ENCODE measurements at places on chromosomes 1 and 21.

DNA sequence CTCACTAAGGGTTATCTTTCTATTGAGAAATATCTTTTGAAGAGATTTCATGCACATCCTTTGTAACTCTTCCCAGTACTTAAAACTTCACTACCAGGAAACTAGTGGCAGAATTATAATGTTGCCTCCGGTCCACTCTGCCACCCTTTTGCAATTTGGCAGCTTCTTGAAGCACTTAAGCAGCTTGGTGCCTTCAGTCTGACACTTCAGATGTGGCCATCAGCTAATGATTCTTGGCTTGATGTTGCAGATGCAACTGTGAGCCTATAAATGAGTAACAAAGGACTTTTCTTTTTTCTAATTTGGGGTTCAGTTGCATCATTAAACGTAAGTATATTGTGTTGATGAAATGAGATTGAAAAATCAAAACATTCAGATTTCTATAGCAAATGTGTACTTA, 187.5 kb upstream of the C21orf91 start:
- no peak for DNase-seq

GRCh38 chr1:213561870-213562269, 425.9 kb upstream of the PROX1 start:
- no peak for DNase-seq

DNA sequence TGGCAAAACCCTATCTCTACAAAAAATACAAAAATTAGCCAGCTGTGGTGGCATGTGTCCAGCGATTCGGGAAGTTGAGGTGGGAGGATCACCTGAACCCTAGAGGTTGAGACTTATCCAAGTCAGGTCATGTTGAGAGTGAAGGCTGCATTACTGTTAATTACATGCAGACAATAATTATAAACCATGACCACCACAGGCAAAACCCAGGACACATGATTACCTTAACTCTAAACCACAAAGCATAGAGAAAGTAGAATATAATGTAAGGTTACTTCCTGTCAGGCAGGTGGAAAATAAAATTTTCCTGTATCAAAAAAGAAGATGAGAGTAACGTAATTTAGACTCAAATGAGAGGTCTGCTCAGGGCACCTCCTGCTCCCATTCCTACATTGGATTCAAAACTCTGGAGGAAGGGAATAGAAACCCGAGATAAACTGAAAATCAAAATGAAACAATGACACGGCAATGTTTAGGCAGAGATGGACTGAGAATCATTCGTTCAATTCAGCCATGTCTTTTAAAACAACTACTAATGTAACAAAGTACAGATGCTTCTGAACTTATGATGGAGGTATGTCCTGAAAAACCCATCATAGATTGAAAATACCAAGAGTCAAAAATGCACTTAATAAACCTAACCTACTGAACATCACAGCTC, 33.6 kb downstream of the RGS8 start:
- DNase-seq: no peak

DNA sequence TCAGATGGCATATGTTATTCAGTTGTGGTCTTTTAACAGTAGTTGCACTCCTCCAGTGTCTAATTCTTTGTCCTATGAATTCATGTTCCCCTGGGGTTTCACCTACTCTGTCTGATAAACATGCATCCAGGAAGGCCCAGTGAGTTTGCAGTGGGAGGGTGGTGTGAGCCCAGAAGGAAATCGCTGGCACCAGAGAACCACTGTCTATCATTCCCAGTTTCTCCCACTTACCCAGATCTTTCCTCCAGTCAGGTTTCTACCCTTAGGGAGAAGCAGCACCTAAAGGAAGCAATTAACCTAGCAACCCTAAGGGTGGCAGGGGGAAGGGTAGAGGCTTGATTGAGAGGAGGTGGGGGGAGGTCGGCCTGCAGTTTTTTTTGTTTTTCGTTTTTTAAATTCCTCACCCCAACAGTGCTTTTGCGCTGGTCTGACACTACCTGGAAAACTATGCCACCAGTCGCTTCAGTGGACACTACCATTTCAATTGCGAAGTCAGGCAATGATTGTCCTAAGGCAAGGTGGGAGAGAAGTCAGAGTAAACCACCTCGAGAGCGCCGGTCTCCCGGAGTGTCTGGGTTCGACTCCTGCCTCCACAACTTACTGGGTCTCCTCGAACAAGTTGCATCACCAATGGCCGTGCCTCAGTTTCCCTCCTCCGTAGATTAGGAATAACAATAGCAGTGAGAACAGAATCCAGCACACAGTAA, 766 bp upstream of the SLC44A3 start:
- DNase-seq: no peak

DNA sequence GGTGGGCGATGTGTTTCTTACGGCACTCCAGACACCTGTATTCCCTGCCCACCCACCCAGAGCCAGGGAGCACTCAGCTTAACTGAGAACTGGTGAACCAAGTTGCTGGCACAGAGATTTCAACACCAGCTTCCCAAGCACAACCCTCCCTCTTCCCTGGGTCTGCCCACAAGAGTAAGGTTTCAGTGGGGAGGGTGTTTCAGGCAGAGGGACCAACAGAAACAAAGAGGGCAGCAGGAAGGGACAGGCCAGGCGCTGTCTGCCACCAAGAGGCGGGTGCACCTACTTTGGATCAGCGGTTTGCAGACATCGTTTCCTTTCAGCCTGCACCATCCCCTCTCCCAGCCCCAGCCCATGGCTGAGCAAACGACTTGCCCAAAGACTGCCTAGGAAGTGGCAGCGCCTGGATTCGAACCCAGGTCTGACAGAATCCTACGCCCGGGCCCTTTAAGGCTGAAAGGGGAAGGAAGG, 21.9 kb upstream of the ALDH4A1 start:
- DNase-seq: no peak

GRCh38 chr1:225519166-225519863, 91.5 kb upstream of the LBR start:
- no peak for DNase-seq

GRCh38 chr1:219159946-219160645, 13.6 kb upstream of the LYPLAL1 start:
- DNase-seq: no peak

DNA sequence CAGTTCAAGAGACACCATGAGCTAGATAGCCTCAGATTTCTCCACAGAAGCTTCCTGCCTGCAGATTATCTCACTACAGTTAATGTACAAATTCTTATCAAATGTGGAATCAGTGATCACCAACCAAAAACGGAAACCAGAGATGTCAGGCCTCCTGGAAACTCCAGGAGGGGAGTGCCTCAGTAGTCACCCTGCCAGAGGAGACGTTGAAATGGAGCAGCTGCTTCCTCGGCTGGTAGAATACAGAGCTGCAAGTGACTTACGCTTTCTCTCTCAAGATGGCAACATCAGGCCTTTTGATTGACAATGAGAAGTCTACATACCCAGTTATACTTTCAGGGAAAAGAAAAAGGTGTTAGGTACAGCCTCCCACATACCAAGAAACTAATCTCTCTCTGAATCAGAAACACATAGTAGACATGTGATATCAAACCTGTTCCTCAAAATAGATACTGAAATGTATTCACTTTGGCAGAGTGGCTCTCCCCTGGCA, 52.2 kb downstream of the ACP6 start:
- DNase-seq: no peak

DNA sequence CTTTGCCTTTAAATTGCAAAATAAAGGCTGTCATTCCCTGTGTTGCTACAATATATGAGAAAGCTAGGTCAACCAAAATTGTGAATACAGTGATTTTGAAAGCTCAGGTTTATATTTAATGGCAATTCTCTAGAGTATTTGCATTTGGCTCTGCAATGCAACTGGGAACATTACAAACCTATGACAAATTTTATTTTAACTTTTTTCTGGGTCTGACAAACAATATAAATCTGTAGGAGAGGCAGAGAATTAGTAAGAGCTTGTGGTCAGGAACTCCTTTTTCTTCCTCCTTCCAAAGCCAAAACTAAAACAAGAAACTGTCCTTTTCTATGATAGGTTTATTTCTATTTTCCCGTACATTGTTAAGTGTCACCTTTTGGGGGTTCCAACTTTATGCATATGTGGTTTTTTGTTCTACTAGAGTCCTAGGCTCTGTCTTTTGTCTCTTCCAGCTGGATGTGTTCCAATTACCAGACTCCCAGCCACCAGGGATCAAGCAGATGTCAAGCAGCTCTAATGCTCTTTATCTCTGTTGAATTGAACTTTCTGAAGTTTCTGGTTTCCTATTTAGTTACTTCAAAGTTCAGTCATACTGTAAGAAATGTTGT, 106.9 kb downstream of the ASH1L start:
- DNase-seq: no peak

DNA sequence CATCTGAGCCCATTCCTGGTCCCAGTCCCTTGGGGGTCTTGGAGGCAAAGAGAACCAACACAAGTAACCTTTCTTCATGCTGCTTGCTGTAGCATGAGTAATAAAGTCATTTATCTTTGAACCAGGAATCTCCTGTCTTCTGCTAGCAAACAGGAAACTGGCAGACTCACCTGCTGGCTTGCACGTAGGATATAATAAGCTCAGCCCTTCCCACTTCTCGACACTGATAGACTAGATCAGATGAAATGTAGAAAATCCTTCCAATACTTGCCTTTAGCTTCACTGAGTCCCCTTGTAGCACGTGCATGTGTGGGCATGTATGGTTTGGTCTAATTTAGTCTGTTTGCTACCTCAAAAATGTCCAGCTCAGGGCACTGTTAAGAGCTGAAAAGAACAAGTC, 6.5 kb upstream of the TFF2 start:
- DNase-seq: no peak

- DNase-seq: no peak
Measured at GRCh38 chr1:76046149-76046548, 28.4 kb upstream of the ST6GALNAC3 start.

DNA sequence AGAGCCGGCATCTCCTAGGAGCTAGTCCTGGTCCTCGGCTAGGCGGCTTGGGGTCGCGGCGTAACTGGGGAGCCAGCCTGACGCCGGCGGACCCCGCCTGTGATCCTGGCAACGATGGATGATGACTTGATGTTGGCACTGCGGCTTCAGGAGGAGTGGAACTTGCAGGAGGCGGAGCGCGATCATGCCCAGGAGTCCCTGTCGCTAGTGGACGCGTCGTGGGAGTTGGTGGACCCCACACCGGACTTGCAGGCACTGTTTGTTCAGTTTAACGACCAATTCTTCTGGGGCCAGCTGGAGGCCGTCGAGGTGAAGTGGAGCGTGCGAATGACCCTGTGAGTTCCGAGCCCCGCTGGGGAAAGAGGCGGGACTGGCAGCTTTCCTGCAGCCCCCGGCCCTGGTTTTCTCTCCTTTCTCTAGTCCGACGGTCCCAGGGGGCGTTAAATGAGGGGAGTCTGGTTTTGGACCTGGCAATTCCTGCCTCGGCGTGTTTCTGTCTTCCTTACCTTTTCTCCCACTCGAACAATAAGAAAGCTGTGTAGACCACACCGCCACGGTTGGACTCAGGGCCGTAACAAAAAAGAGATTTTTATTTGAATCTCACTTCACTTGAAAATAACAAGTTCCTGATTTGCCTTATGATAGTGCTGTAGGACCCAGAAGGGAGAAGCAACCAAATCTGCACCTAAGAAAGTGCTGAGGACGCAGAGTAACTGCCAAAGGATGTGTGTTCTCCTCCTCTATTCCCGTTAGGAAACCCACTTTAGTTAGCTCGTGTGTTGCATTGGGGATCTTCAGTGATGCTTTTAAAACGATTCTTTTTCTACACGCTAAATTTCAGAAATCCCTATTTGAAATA, at the start of gene SPRTN:
TSS of gene SPRTN (plus strand) at position 24 of the 859 bp plus-strand sequence. CDS start at position 115, 91 bp downstream.
- no peak for DNase-seq

- DNase-seq: no peak
Measured at GRCh38 chr1:164515231-164515630, 43.8 kb upstream of the PBX1 start.

DNA sequence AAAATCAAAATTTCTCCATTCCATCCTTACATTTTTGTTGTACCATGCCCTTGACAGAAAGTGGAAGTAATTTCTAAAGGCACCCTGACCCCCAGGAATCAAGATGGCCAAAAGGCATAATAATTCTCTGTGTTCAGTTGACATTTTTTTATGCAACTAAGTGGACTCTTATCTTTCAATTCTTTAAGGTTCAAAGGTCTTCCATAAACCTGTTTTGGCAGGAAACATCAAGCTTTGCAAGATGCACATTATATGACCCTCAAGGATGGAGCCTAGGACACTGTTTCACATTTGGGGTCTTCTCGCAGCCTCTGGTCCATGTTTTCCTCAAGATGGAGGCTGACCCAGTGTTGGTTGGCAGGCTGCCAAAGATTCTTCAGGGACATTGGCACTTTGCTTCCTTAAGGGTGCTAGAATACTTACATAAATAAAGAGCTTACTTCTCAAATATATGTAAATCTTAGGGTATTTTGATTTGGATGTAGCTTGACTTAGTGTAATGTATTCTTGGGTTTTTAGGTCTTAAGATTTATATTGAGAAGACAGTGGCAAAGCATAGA, 48.0 kb upstream of the COG2 start:
- no peak for DNase-seq

GRCh38 chr1:116565222-116565621, 5.6 kb downstream of the CD58 start:
- DNase-seq: no peak

GRCh38 chr21:42254651-42255601, 36.0 kb downstream of the ABCG1 start:
- DNase-seq: peak; percentile 61

DNA sequence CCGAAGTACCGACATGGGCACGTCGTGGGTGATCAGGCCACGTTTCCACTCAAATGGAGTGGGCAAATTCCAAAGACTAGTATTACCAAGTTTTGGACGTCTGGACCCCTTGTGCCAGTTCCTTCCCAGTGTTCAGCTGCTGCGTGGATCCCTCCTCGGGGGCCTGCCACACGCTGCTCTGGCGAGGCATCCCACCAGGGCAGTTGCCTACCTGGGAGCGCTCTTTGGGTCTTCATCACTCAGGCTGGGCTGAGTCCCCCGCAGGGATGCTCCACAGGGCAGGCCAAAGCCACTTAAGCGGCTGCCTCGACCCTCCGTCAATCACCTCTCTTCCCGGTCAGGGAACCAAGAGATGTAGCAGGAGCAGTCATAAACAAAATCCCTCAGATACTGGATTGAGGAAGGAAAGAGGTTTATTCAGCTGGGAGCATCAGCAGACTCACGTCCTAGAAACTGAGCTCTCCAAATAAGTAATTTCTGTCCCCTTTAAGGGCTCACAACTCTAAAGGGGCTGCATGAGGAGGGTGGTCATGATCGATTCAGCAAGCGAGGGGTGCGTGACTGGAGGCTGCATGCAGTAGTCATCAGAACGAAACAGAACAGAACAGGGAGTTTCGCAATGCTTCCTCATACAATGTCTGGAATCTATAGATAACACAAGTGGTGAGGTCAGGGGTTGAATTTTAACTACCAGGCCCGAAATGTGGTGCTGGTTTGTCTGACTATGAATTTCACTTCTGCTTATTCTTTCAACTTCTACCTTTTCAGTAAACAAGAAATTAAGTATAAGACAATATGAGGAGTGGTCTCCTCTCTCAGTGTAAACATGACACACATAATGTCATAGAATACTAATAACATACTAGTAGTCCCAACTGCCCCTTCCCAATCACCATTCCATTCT, 998.6 kb upstream of the NCAM2 start:
- no peak for DNase-seq
